ENCODE measurements at places on chromosomes 5 and 9. TPM values are rescaled to one million over a fixed set of nuclear protein-coding genes. Genes with fewer than 3 reads are reported as not detected.

DNA sequence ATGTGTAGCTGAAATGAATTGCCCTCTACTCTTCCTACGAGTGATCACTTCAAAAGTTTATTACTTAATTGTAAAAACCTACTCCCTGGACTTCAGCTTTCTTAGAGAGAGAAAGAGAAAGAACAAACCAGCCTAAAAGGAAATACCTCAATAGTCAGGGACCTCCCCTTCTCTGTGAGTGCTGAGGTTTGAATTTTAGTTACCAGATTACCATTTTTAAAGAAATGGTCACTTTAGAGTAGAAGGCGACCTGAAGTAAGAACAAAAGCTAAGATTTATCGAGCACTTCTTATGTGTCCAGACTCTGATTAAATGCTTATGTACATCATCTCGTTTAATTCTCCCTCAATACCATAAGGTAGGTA, 11.3 kb downstream of the RAPGEF1 start:
- DNase-seq = no peak

- DNase-seq = no peak
Observed at GRCh38 chr5:95801532-95801931, 21.0 kb downstream of the GLRX start.

DNA sequence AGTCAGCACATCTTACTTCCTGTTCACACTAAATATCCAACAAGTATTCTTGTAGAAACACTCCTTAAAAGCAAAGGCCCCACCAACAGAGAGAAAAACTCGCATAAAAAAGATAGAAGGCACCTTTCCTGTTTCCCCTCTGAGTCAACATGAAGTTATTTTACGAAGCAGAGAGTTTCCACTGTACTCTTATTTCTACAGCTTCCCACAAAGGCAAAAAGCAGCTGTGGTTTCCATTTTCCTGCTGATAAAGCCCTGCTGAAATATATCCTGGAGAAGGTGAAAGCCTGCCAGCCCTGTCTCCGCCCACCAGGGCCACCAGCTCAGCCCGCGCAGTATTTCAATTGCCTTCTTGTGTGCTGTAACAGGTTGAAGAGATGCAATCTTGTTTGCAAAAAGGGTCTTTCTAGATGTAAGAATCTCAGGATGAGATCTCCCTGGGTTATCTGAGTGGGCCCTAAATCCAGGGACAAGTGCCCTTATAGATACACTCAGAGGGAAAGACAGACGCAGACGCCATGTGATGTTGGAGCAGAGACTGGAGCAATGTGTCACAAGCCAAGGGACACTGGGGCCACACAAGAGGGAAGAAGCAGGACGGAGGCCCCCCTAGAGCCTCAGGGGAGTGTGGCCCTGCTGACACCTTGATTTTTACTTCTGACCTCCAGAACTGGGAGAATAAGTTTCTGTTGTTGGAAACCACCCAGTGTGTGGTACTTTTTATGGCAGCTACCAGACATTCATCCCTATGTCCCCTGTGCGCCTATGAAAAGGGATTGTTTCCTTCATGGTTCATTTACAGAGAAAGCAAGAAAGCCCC, 19.9 kb downstream of the SEMA4D start:
- DNase-seq = no peak

GRCh38 chr5:36371366-36371765, 69.7 kb upstream of the RANBP3L start:
- DNase-seq = no peak

- no peak for DNase-seq
Observed at GRCh38 chr5:154829589-154830218, 20.7 kb downstream of the FAXDC2 start.

DNA sequence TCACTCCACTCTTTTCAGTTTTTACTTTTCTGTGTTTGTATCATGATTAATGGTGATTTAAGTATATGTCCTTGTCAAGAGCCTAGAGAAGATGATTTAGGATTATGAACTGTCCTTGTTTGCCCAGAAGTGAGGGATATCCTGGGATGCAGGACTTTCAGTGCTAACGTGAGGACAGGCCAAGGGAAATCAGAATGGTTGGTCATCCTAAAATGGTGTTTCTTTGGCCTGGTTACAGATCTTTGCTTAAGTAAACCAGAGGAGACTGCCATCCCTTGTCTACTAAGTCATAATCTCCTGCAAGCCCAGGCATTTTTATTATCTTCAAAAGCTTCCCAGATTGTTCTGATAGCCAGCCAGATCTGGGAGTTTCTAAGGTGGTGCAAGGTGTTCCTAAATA, 22.3 kb upstream of the DPYSL3 start:
- DNase-seq = no peak

GRCh38 chr5:124866355-124867136, 120.1 kb upstream of the ZNF608 start:
- DNase-seq = no peak

- no peak for DNase-seq
Observed at GRCh38 chr9:137448602-137448962, 7.4 kb upstream of the ENTPD8 start.

GRCh38 chr5:55173687-55174230, 782 bp upstream of the CDC20B start:
- DNase-seq = no peak

DNA sequence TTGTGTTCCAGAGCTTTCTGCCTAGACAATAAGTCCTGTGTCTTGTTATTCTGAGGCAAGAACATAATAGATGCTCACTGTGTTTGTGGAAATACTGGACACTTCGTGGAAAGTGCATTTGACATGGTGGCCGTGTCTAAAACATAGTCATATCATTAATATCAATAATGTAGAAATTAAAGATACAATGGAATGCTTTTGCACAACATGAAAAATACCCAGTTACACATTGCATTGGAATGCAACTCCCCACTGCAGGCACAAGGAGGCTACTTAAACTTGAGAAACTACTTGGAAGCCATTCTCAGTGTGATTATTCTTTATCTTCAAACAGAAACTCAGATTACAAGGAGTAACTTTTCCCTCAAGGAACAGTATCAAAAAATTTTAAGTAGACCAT, 145.3 kb upstream of the ZNF462 start:
- DNase-seq = no peak

DNA sequence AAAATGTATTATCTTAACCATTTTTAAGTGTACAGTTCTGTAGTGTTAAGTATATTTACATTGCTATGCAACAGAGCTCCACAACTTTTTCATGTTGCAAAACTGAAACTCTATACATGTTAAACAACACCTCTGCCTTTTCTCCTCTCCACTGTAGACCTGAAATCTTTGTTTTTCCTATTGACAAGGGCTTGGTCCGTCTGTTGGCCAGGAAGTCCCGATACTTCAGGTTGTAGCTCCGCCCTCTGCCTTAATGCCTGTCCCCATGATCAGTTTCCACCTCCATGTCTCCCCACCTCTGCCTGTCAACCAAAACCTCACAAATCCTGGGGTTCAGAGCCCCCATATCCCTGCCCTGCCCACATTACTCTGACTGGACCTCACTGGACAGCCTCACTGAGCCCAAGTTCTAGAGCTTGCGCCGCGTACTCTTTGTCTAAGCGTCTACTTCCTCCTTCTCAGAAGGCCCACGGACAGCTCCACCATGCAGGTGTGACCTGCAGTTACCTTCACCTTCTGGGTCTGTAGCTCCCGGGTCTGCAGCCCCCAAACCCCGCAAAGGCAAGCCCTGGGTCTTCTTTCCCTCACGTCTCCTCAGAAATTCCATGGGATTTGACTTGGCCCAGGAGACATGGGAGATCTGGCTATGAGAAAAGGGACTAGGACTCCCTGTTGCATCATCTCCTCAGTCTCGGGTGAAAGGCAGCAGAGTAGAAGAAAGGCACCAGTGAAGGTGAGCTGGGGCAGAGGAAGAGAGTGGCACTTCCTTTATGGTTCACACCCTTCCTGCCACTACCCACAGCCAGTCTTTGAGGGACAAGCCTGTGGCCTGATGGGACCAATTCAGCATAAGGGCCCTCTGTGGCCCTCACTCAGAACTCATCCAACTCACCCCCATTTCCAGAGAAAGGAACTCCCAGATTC, 8.0 kb downstream of the GLIPR2 start:
- no peak for DNase-seq

- DNase-seq = no peak
Observed at GRCh38 chr9:97518909-97519307, 17.4 kb downstream of the TMOD1 start.

- DNase-seq = no peak
Observed at GRCh38 chr9:17017931-17018491, 116.8 kb upstream of the CNTLN start.

DNA sequence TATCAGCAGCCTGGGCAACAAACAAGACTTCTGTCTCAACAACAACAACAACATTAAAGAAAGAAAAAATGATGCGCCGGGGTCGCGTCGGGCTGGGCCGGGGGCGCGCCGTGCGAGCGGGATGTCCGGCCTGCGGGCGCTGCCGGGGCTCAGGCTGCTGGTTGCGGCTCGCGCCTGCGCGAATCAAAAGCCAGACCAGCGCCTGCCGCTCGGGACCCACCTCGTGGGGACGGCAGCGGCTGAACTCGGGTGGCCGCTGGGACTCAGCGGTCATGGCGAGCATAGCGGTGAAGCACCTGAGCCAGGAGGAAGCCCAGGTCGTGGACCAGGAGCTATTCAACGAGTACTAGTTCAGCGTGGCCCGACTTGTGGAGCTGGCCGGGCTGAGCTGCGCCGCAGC, 11.9 kb upstream of the NHP2 start:
- no peak for DNase-seq

GRCh38 chr9:89891591-89892304, 286.9 kb downstream of the GADD45G start:
- no peak for DNase-seq

DNA sequence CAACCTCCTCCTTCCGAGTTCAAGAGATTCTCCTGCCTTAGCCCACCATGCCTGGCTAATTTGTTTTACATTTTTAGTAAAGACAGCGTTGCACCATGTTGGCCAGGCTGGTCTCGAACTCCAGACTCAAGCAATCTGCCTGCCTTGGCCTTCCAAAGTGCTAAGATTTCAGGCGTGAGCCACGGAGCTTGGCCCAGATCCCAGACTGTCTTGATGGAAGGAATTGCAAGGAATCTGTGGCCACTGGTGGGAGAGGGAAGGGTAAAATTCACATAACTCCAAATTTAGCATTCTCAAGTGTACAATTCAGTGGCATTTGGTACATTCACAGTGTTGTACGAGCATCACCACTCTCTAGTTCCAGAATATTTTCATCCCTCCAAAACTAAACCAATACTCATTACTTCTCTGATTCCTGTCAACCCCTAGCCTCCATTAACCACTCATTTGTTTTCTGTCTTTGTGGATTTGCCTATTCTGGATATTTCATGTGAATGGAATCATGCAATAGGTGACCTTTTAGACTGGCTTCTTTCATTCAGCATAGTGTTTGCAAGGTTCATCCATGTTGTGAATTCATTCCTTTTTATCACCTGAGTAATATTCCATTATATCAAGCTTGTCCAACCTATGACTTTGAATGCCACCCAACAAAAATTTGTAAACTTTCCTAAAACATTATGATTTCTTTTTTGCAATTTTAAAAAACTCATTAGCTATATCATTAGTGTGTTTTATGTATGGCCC, 8.9 kb upstream of the MYO10 start:
- DNase-seq = no peak

- no peak for DNase-seq
Observed at GRCh38 chr5:168934169-168934568, 355.0 kb upstream of the PANK3 start.

GRCh38 chr5:179160584-179160983, 100.4 kb downstream of the ZNF354C start:
- no peak for DNase-seq

GRCh38 chr9:38371495-38371894, 21.0 kb upstream of the ALDH1B1 start:
- DNase-seq = peak; percentile 23

GRCh38 chr9:129894120-129894823, 59.0 kb downstream of the USP20 start:
- peak; percentile 16 for DNase-seq

- no peak for DNase-seq
Observed at GRCh38 chr9:114016101-114016500, 62.0 kb downstream of the AMBP start.

- DNase-seq = no peak
Observed at GRCh38 chr5:24492229-24492628, 152.5 kb downstream of the CDH10 start.

- DNase-seq = no peak
Observed at GRCh38 chr9:8106362-8106761, 306.8 kb upstream of the DMAC1 start.

DNA sequence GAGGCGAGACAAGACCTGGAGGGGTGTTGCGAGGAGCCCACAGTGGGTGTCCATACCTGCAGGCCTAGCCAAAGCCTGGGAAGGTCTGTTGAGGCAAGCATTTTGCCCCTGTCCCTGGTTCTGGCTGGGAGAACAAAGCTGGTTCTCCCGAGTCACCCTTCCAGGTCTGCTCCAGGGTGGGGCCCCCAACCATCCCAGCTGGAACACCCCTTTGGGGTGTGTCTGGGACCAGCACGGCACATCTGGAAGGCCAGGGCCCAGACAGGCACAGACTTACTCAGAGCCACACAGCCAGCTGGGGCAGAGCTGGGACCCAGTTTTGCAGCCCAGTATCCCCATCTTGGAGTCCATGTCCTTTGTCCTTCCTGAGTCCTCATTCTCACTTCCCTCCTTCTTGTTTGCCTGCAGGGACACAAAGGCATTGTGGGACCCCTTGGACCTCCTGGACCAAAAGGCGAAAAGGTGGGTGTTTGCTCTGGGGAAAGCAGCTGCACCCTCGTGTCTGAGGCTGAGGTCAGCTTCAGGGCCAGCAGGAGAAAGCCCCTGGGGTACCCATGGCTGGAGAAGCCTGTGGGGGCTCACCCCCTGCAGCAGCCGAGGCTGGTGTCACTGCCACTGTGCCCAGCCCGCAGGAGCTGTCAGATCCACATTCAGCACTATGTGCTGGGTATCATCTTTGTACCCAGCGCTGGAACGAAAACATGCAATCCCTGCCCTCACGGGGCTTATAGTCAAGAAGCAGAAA, 38.4 kb upstream of the ORM1 start:
- DNase-seq = no peak

DNA sequence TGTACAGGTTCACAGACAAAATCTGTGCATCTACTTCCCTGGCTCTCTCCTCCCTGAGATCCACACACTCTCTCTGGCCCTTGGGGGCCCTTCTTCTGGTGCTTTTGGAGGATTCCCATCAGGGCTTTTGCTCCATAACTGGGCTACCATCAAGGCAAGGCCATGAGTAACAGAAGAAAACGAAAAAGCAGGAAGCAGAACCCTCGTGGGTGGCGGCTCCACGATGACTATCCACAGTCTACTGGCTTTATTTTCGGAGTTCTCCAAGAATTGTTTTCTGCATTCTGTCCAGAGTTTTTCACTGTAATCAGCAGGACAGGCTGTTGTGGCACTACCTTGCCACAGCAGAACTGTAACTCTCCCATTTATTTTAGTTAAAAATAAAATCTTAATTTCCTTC, 19.9 kb downstream of the PNPLA7 start:
- DNase-seq = no peak

The NME5 gene
- total RNA-seq = not detected

The MLANA gene
- not detected for total RNA-seq

The CLK4 gene
- 17.0 TPM for total RNA-seq

The TRIM7 gene
- 0.38 TPM for total RNA-seq

The PCDHGA6 gene
- 0.32 TPM for total RNA-seq

The RAD17 gene
- 32.7 TPM for total RNA-seq

The HACD4 gene
- total RNA-seq = 5.8 TPM

The LCN2 gene
- total RNA-seq = not detected

The SKP1 gene
- 202 TPM for total RNA-seq

Data from GM12878 (cell line).